ENCODE measurements at places on chromosomes 6 and 20.

DNA sequence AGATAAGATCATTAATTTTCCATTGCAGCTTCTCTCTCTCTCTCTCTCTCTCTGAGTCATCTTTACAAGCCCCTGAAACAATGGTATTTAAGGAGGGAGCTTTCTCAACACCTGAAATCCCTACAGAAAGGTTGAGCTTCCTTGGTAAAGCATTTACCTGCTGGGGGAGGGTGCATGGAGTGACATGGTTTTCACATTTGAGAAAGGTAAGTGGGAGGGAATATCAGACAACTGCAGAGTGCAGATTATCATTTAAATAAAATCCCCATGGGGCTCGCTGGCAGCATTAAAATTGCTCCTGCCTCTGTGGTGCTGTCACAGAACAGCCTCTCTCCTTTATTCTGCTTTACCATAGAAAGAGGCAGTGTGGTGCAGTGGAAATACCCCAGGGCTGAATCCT lies 10.3 kb upstream of the PDYN start:
- DNase-seq = no peak
- H3K36me3 ChIP-seq = no peaks in the 10 kb centered on the region
- no peak overlapping the region for H3K4me3 ChIP-seq
- no peaks in the 10 kb centered on the region for H3K4me1 ChIP-seq
- no peaks in the 10 kb centered on the region for H3K27me3 ChIP-seq

- DNase-seq = no peak
- no peaks in the 10 kb centered on the region for H3K36me3 ChIP-seq
- H3K27ac ChIP-seq = no peak overlapping the region
- no peaks in the 10 kb centered on the region for H3K4me1 ChIP-seq
- no peak overlapping the region for H3K4me3 ChIP-seq
These were observed 30.0 kb downstream of the SLC22A3 start for GRCh38 chr6:160378218-160378617.

GRCh38 chr6:85406641-85407075 lies 43.2 kb upstream of the NT5E start:
- H3K4me1 ChIP-seq = peaks cover 7% of the 10 kb centered on the region
- H3K27ac ChIP-seq = no peak overlapping the region
- no peak for DNase-seq
- H3K4me3 ChIP-seq = no peak overlapping the region
- no peaks in the 10 kb centered on the region for H3K36me3 ChIP-seq

DNA sequence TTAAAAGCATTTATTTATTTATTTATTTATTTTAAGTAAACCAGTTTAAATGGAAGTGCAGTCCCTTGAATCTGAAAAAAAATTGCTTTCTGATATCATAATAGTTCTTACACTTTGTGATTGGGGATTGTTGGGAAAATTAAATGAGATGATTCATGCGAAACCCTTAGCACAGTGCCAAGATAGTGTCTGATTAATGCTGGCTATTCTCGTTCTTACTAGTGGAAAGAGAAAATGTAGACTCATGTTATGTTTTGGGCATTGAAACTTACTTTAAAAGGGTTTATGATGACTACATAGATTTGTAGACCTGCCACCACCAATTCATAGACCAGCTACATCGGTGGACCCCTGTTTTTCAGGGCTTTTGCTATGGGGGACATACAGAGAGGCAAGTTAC lies 229.2 kb upstream of the ZFP64 start:
- no peak overlapping the region for H3K27ac ChIP-seq
- H3K4me3 ChIP-seq = no peak overlapping the region
- H3K36me3 ChIP-seq = no peaks in the 10 kb centered on the region
- H3K27me3 ChIP-seq = no peaks in the 10 kb centered on the region
- no peak for DNase-seq

GRCh38 chr20:15756754-15757115 lies 816.5 kb downstream of the KIF16B start:
- no peaks in the 10 kb centered on the region for H3K27me3 ChIP-seq
- H3K27ac ChIP-seq = no peak overlapping the region
- DNase-seq = no peak
- H3K4me3 ChIP-seq = no peak overlapping the region
